ENCODE measurements at places on chromosomes 6 and 20.

DNA sequence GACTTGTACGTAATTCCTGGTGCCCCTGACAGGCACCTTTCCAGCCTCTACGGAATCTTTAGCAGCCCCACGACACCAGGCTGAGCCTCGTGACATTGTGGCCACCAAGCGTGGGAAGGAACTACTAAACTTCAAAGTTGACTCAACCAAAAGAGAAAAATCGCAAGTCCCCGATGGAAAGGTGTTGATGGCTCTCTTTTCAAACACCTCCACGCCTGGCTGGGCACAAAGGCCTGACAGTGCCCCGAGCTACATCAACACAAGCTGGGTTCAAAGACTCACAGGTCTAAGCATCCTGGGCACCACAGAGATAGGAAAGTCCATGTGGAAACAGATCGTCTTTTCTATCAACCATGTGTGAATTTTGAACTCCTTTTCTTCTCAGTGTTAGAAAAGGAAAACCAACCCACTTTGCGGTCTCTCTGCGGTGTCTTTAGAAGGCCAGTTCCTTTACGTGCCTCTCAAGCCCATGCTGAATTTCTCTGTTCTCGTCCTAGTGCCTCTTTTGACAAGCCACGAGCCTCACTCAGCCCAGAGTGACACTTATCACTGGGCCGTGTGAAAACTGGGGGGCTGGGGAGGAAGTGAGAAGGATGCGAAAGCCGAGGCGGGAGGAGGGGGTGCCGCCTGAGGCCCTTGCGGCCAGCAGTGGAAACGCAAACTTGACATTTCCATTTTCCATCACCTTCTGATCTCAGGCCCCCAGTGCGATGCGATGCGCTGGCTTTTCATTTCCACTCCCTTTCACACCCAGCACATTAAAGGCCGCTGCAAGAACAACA is 59.4 kb downstream of the GFOD1 start:
- peak; percentile 89 for DNase-seq

DNA sequence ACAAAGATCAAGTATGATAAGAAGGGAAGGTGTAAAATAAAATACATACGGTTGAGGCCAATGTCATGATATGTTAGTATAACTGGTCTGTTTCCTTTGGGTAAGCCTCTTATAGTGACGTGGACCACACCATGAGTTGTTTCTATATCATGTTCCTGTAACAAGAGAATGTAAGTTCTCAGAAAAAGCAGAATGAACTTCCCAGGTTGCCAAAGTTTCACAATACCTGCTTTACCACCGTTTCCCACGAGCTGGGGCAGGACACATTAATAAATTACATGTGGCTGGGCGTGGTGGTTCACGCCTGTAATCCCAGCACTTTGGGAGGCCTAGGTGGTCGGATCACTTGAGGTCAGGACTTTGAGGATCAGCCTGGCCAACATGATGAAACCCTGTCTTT is 42.6 kb upstream of the SLA2 start:
- DNase-seq: no peak

DNA sequence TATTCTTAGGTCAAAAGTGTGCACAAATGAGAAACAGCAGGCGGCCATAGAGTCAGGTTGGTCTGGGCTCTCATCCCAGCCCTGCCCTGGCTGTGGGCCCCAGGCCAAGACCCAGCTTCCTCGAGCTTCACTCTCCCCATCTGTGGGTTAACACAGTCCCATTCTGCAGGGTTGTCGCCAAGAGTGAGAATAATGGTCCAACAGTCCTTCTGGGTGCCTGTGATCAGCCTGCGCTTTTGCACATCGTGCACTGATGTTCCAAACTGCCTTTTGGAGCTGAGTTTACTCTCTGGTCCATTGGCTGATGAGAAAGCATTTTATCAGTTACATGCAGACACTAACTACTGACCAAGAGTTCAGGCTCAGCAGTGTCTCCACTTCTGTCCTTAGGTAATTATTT is 82.6 kb downstream of the INSM1 start:
- no peak for DNase-seq

DNA sequence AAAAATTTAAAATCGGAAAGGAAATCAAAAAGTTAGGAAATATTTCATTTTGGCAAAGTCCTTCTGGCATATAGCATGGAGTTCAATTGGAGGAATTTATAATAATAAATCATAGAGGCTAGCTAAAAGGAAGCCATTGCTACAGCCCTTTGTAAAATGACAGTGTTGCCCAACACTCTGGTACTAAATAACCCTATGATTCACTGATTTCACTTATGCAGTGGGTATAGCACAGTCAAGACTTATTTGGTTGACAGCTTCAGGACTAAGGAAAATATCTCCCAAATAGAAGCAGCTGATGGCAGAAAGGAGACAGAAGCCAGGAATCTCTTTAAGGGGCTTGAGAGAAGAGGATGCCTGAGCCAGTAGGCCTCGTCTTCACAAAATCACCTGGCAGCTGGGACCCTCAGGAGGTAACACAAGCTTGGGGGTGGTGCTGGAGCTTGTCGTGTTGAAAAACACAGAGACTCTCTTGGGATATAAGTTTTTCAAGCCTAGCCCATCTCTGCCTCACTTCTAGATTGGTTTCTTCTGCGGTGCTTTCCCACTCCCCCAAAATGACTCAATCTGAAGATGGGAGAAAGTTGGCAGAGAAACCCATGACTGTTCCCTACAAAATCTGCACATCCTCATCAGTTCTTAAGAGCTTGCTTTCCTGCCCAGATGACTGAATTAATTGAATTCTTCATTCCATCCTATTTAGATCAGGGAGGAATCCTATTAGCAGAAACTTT is 38.4 kb upstream of the EYA4 start:
- DNase-seq: no peak

DNA sequence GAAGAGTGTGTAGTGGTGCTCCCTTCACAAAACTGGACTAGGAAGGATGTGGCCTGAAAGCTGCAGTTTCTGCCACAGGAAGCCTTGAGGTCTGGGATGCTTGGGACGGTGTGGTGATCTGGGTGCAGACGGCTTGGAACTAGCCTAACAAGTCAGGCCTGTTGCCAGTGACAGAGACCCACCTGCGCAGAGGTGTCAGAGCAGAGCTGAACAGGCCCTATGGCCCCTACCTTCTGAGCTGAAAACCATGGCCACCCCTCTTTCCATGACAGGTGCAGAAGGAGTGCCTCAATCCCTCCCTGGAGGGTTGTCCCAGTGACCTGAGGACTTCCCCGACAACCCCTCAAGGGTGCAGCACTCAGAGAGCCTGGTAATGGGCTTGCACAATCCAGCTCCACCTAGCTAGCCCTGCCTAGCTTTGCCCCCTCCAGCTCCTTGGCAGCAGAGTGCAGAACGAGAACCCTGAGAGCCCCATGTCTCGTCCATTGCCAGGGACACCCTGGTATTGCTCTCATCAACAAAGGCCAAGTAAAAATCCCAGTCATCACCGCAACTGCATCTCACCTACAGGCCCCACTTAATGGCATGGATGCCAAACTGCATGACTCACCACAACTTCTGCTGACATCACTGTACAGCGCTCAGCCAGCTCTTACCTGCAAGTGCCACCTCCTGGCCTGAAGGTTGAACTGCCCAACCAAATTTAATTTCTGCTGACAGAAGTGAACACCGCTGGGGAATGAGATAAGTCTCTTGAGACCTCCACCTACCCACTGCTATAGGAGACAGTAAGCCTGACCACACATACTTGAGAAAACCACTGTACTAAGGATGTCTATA is 563.1 kb downstream of the TFAP2A start:
- DNase-seq: no peak

- DNase-seq: no peak
Measured at GRCh38 chr20:56454754-56455153, 13.7 kb upstream of the RTF2 start.

GRCh38 chr6:111602481-111603011 is 3.1 kb downstream of the TRAF3IP2 start:
- no peak for DNase-seq

DNA sequence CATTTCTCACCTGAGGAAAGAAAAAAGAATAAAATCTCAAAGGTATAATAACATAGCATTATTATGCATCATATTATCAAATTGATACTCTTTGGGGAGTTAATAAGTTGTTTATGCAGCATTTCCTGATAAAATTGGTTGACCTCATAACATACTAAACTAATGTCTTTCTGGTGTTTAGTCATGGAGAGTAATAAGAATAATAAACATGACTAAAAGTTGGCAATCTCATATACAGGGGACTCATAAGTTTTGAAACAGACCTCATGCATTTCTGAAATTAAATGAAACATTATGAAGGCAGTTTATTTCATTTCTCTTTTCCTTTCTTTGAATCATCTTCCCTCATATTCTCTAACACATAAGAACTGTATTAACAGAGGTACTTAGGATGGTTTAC is 60.5 kb upstream of the PRDM1 start:
- DNase-seq: no peak

DNA sequence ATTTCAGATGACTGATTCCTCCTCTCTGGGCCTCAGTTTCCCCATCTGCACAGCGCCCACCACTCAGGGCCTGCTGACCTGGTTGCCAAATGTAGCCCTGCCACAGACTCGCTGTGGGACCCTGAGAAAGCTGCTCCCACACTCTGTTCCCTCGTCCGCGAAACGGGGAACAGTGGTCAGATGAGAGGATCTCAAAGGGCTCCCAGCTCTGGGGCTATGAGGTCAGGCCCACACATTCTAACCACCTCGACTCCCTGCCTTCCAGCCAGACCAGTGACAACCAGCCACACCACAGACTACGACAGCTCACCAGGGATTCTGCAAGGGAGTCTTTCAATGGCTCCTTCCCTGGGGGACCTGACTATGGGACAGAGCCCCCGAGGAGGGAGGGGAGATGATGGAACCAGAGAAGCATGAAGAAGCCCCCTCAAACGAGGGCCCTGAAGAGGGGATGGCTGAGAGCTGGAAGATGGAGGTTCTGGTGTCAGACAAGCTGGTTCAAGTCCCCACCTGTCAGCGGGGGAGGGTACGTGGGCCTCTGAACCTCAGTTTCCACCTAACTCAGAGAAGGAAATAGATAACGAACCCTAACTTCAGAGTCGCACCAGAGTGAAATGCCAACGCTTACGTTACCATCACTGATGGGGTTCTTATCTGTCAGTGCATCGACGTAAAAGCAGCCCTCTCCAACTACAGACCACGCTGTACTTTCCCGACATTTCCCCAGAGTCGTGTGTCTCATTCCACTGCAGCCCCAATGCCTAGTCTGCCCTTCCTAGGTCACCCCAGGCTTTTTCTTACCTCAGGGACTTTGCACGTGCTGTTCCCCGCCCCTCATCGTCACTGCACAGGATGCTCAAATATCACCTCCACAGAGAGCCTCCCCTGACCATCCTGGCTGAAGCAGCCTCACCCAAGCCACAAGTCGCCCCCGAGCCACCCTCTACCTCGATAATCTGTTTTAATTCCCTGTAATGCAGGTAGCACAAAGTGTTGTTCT is 60.5 kb downstream of the PREX1 start:
- peak; percentile 64 for DNase-seq

Measured in activated naive CD8-positive, alpha-beta T cell treated with anti-CD3 and anti-CD28 coated beads for 36 hours (primary cell).